Heart left ventricle (tissue), 16 donors: ENCODE measurements at places on chromosomes 12 and 14. TPM values are rescaled to one million over a fixed set of nuclear protein-coding genes. Genes with fewer than 3 reads are reported as not detected.
A peak's percentile ranks its signal among the peaks of the same experiment; 100 is the strongest.

Gene DBX2
- total RNA-seq: 0.32 TPM

DNA sequence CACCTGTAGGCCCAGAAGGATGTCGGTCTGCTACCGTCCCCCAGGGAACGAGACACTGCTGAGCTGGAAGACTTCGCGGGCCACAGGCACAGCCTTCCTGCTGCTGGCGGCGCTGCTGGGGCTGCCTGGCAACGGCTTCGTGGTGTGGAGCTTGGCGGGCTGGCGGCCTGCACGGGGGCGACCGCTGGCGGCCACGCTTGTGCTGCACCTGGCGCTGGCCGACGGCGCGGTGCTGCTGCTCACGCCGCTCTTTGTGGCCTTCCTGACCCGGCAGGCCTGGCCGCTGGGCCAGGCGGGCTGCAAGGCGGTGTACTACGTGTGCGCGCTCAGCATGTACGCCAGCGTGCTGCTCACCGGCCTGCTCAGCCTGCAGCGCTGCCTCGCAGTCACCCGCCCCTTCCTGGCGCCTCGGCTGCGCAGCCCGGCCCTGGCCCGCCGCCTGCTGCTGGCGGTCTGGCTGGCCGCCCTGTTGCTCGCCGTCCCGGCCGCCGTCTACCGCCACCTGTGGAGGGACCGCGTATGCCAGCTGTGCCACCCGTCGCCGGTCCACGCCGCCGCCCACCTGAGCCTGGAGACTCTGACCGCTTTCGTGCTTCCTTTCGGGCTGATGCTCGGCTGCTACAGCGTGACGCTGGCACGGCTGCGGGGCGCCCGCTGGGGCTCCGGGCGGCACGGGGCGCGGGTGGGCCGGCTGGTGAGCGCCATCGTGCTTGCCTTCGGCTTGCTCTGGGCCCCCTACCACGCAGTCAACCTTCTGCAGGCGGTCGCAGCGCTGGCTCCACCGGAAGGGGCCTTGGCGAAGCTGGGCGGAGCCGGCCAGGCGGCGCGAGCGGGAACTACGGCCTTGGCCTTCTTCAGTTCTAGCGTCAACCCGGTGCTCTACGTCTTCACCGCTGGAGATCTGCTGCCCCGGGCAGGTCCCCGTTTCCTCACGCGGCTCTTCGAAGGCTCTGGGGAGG, at the start of gene LTB4R:
Gene LTB4R (plus strand): TSS at position 857 of the 959 bp plus-strand sequence. CDS start 4,150 bp downstream, outside the sequence.
- DNase-seq: peak; percentile 78
- no peaks in the 10 kb centered on the region for H3K36me3 ChIP-seq
- H3K4me1 ChIP-seq: peaks cover 65% of the 10 kb centered on the region
- H3K4me3 ChIP-seq: peak within 1 kb of the TSS; percentile 64
- no peaks in the 10 kb centered on the region for H3K27me3 ChIP-seq
- peak within 1 kb of the TSS; percentile 88 for H3K27ac ChIP-seq

- H3K27me3 ChIP-seq: no peaks in the 10 kb centered on the region
- no peaks in the 10 kb centered on the region for H3K36me3 ChIP-seq
- H3K27ac ChIP-seq: no peak overlapping the region
- no peak overlapping the region for H3K4me3 ChIP-seq
These were observed 107.7 kb upstream of the CAND1 start for GRCh38 chr12:67161322-67161918.

DNA sequence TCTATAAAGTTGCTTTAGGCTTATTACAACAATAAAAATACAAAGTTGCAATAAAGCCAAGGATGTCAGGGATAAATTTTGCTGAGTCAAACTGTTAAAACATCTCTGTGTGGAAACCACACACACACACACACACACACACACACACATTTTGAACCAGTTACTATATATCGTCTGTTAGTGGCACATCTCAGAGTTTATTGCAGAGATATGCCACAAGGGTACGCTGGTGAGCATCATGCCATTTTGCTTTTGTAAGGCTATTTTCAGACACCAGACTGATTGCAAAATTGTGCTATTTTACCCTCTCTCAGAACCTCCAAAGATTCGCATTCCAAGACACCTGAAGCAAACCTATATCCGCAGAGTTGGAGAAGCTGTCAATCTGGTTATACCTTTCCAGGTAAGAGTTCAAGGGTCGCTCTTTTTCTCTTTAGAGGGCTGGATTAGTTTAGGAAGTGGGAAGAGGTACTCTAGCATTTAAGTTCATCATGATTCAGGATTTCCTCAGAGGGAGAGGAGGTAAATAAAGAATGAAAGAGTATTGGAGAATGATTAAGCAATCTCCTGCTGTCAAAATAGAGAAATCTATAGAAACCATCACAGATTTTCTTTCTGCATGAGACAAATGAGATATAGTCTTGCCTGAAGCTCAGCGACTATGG, 27.3 kb upstream of the CHPT1 start:
- no peak overlapping the region for H3K4me3 ChIP-seq
- peaks cover 3% of the 10 kb centered on the region for H3K4me1 ChIP-seq
- H3K27me3 ChIP-seq: no peaks in the 10 kb centered on the region
- H3K36me3 ChIP-seq: no peaks in the 10 kb centered on the region
- H3K27ac ChIP-seq: no peak overlapping the region
- DNase-seq: no peak

GRCh38 chr12:4909734-4910501, at the start of gene KCNA1:
TSS of gene KCNA1 (plus strand) at chr12:4909905. CDS start at chr12:4911379, 1,474 bp downstream.
- peaks cover 93% of the 10 kb centered on the region for H3K27me3 ChIP-seq
- H3K27ac ChIP-seq: no peak within 1 kb of the TSS
- H3K4me3 ChIP-seq: peak within 1 kb of the TSS; percentile 46
- peaks cover 21% of the 10 kb centered on the region for H3K4me1 ChIP-seq

GRCh38 chr12:132439333-132439904, 50.5 kb upstream of the FBRSL1 start:
- no peaks in the 10 kb centered on the region for H3K36me3 ChIP-seq
- H3K4me3 ChIP-seq: no peak overlapping the region
- DNase-seq: no peak
- H3K27me3 ChIP-seq: no peaks in the 10 kb centered on the region

GRCh38 chr14:74478996-74479635, 14.0 kb downstream of the NPC2 start:
- no peak overlapping the region for H3K27ac ChIP-seq
- H3K27me3 ChIP-seq: no peaks in the 10 kb centered on the region
- DNase-seq: no peak
- H3K4me1 ChIP-seq: peaks cover 6% of the 10 kb centered on the region
- H3K4me3 ChIP-seq: no peak overlapping the region
- H3K36me3 ChIP-seq: peaks cover 78% of the 10 kb centered on the region
